Heart left ventricle (tissue), 16 donors: ENCODE measurements at places on chromosomes 7 and 10. TPM values are rescaled to one million over a fixed set of nuclear protein-coding genes. Genes with fewer than 3 reads are reported as not detected.

DCLRE1A gene
- 7.3 TPM for total RNA-seq

IKZF1 gene
- total RNA-seq, result 11.3 TPM

HMX3 gene
- 0.27 TPM for total RNA-seq

DUSP5 gene
- 5.5 TPM for total RNA-seq

FAM241B gene
- 1.4 TPM for total RNA-seq

DEPP1 gene
- 31.9 TPM for total RNA-seq

ADGRA1 gene
- total RNA-seq, result not detected
